Activated CD4-positive, alpha-beta memory T cell treated with anti-CD3 and anti-CD28 coated beads, Interleukin-2, amount 10 ng/mL, durations not matched to agents 7 days and 5 days (primary cell): ENCODE measurements at places on chromosomes 6 and 20.

DNA sequence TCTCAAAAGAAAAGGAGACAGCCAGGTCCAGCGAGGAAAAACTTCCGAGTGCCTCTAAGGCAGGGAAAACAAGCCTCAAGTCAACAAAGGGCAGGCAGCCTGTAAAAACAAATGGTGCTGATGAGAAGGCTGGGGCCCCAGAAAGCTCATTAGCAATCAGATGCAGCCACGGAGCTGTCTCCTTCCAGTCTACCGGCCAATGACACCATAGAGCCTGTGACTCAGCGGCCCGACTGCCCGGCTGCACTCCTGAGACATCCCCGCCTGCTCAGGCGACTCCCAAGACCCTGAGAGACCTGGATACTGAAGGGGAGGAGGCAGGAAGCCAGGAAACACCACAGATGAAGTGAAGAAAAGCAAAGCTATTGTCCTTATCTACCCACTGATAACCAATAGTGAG lies 120.1 kb upstream of the HDDC2 start:
- DNase-seq = no peak

DNA sequence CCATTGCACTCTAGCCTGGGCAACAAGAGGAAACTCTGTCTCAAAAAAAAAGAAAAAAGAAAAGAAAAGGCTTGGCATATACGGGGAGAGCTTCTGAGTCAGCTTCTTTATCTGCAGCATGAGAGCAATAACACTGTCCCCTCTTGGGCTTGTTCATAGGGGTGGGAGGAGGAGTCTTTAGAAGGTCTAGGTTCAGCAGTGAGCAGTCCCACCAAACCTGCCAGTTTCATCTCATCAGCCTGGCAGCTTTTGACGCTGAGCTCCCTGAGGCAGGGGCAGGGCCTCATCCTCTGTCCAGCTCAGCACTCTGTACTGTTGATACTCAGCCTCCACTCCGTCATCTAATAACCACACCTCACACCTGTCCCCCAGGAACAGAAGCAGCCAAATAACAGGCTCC lies 5.6 kb upstream of the C6orf132 start:
- no peak for DNase-seq

- DNase-seq = no peak
Observed at GRCh38 chr6:42532038-42532669, 31.7 kb upstream of the UBR2 start.

DNA sequence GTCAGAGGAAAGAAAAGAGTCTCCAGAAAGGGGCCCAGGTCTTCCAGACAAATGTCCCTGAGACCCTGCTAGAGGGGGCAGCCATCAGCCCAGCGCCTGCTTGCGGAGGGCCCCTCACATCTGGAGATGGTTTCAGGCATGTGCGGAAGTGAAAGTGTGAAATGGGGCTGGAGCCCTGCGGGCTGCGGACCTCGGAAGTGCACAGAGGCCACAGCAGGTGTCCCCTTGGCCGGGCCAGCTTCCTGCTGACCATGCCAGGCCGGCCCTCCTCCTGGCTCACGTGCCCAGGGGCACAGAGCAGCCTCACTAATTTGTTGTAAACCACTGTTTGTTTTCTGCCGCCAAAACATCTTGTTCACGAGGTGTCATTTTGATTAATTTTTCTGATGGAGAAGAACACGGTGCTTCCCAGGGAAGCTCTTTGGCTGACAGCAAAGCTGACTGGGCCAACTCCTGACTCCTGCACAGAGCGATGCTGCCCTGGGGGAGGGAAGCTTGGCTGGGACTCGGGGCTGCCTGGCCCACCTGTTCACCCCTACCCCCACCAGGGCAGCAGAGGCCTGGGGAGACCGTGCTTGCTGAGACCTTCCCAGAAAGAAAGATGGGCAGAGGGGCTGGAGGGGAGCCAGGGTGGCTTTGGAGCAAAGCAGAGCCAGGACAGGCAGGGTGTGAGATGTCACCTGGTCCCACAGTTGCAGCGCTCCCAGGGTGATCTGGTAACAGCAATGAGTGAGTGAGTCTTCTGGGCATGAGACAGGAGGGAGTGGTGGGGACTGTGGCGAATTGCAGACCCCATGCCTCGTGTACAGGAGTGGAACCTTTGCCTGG lies 54.2 kb downstream of the BCAS4 start:
- no peak for DNase-seq

GRCh38 chr6:13248053-13248452 lies 80.3 kb downstream of the TBC1D7 start:
- no peak for DNase-seq
